ENCODE measurements at places on chromosomes 11 and 22.

DNA sequence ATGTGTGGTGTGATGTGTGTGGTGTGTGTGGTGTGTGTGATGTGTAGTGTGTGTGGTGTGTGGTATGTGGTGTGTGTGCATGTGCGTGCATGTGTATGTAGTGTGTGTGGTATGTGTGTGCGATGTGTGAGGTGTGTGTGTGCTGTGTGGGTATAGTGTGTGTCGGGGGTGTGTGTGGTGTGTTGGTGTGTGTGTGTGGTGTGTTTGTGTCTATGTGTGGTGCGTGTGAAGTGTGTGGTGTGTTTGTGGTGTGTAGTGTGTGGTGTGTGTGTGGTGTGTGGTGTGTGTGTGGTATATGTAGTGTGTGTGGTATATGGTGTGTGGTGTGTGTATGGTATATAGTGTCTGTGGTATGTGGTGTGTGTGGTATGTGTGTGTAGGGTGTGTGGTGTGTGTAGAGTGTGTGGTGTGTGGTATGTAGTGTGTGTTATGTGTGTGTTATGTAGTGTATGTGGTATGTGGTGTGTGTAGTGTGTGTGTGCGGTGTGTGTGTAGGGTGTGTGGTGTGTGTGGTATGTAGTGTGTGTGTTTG lies 5.0 kb upstream of the PPP6R2 start:
- DNase-seq, result no peak

DNA sequence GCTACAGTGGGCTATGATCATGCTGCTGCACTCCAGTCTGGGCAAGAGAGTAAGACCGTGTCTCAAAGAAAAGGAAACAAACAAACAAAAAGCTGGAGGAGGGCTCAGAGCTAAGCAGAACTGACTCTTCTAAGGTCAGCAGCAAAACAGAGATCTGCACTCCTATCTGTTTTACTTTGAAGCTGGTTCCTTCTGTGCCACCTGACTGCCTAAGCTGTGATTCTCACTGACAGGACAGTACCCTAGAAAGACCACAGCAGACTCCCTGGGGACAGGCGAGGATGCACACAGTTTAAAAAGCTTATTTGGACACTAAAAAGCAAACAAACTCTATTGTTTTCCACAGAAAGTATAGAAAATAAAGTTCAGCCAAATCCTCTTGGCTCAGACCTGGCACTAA lies 30.5 kb downstream of the NEFH start:
- DNase-seq, result no peak

- no peak for DNase-seq
Observed at GRCh38 chr22:26718488-26718887, 61.1 kb downstream of the MIAT start.

DNA sequence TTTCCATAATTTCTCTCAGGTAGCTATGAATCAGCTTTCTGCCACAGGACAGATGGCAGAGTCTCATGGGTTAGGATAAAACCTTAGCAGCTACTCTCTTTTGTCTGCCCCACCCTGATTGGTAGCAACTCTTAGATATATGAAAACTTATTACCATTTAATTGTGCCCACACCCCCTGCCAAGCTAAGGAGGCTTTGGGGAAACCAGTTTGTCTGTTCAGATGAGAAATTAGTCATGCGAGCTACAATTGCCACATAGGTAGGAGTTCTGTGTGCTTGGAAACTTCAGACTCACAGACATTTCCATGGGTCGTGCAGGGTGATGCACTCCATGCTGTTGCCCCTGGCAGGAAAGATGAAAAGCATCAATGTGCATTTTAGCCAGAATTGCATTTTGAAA lies 39.9 kb downstream of the CD44 start:
- no peak for DNase-seq

GRCh38 chr22:30193031-30193775 lies 53.4 kb downstream of the LIF start:
- no peak for DNase-seq

DNA sequence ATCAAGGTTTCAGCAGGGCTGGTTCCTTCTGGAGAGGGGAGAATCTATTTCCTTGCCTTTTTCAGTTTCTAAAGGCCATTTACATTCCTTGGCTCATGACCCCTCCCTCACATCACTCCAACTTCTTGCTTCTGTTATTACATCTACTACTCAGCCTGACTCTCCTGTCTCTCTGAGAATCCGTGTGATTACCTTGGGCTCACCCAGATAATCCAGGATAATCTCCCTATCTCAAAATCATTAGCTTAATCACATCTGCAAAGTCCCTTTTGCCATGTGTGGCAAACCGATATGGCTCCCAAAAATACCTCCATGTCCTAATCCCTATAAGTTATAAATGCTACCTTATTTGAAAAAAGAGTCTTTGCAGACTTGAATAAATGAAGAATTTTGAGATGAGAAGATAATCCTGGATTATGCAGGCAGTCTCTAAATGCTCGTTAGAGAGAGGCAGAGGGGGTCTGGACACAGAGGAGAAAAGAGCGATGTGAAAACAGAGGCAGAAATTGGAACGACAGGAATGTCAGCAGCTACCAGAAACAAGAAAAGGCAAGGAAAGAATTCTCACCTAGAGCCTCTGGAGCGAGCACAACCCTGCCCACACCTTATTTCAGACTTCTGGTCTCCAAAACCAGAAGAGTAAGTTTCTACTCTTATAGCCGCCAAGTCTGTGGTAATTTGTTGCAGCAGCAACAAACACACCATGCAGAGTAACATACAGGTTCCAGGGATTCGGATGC lies 23.6 kb upstream of the ARHGAP32 start:
- no peak for DNase-seq

- no peak for DNase-seq
Observed at GRCh38 chr11:113317339-113317738, 3.0 kb downstream of the TTC12 start.

GRCh38 chr11:27039873-27040272 lies 742 bp upstream of the BBOX1 start:
- DNase-seq, result no peak

DNA sequence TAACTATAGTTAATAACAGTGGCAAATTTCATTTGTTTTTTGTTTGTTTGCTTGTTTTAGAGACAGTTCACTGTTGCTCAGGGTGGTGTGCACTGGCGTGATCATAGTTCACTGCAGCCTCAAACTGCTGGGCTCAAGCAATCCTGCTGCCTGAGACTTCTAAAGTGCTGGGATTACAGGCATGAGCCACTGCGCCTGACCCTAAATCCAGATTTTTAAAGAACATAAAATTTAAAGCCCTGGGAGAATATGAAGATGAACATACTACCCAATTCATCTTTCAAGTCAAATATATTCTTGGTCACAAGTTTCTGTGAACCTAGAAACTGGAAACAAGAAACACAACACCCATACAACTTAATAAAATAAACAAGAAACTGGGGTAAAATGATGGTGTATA lies 28.1 kb downstream of the RRAS2 start:
- no peak for DNase-seq

DNA sequence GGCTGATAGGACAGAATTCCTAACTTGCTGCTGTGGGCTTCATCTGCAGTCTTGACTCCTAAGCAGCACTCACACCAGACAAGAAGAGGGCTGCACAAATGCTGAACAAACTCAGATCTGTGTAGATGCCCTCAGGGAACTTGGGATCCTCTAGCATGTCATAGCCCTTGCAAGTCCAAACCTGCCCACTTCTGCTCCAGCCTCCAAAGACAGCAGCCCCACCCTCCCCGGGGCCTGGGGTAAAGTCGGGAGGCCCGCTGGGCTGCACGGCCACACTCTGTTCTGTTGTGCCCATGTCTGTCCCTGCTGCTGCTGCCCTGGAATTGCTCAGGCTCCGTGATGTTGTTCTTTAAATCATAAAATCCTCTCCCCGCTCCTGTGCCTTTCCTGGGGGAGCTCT lies 28.3 kb downstream of the DRD2 start:
- no peak for DNase-seq

- peak; percentile 77 for DNase-seq
Observed at GRCh38 chr22:30245985-30246813, at the start of gene LIF. LIF (minus strand) TSS chr22:30246759; CDS start chr22:30246695, 64 bp downstream.

DNA sequence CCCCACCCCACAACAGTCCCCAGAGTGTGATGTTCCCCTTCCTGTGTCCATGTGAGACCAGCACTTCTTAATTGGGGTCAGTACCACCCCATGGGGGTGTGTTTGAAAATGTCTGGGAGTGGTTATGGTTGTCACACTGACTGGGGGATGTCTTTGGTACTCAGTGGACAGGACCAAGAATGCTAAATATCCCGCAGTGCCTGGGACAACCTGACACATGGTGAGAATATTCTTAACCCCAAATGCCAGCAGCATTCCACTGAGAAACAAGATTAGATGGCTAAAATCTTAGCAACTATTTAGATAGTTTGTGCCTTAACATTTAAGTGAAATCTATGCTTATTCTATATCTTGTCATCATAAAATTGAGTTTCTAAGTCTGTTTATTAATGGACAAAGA lies 177.5 kb upstream of the ZBED5 start:
- no peak for DNase-seq

- DNase-seq, result no peak
Observed at GRCh38 chr11:8386134-8386864, 122.6 kb upstream of the LMO1 start.

GRCh38 chr11:8033305-8034105 lies 46.4 kb downstream of the EIF3F start:
- peak; percentile 82 for DNase-seq

GRCh38 chr11:124869331-124869730 lies 4.1 kb downstream of the ROBO3 start:
- no peak for DNase-seq

DNA sequence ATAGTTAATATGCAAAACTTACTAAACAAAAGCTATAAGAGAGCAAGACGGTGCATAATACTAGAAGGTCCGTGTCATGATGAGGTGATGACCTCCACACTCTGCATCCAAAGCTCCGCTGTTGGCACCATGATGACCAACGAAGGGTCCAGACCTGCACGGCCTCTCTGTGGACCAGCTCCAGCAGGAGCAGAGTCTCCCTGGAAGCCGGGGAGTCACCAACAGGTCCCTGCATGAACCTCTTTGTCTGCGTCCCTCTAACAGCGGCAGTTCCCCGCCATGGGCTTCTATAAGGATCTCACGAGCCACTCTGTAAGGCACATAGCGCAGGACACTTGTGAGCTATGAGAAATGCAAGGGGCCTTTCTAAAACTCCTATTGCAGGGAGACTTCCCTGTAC lies 517.3 kb downstream of the BRD1 start:
- DNase-seq, result no peak

DNA sequence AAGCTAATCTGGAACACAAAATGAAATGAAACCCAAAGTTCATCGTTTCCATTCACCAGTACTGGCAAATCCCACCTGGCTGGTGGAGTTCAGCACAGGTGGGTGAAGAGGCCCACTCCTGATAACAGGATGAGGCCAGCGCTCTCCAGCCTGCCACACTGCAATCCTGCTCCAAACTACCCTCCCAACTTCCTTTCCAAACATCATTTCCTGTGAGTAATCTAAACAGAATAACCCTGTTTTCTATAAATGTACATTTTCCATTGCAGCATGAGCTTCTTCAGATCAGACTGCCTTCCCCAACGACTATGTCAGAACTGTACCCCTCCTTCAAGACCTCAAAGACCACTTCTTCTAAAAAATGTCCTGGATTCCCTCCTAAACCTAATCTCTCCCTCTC lies 15.9 kb upstream of the NFRKB start:
- no peak for DNase-seq
